ENCODE measurements at places on chromosomes 6 and 20. TPM values are rescaled to one million over a fixed set of nuclear protein-coding genes. Genes with fewer than 3 reads are reported as not detected.

DNA sequence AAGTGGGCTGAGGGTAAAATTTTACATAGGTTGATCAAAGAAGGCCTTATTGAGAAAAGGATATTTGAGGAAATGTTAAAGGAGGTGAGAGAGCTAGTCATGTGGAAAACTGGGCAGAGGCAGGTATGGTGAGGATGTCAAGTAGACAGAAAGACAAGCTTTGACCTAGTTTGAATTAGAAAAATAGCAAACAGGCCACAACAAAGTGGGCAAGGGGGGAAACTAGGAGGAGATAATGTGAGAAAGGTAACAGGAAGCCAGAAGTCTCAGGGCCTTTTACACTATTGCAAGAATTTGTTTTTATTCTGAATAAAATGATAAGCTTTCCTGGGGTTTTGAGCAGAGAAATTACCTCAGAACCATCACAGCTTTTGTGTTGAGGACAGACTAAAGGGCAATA is 115.7 kb downstream of the RWDD2A start:
- no peak for DNase-seq

GRCh38 chr6:16687045-16687444 is 74.2 kb downstream of the ATXN1 start:
- DNase-seq = no peak

GRCh38 chr6:11616200-11616611 is 78.7 kb downstream of the TMEM170B start:
- no peak for DNase-seq

- no peak for DNase-seq
Observed at GRCh38 chr6:125549202-125549884, 200.1 kb upstream of the HEY2 start.

GRCh38 chr6:159062564-159062945 is 17.8 kb upstream of the TAGAP start:
- peak; percentile 49 for DNase-seq

The NR2E1 gene
- not detected for total RNA-seq

GRCh38 chr6:158422629-158423238 is 110.5 kb downstream of the TULP4 start:
- DNase-seq = no peak

DNA sequence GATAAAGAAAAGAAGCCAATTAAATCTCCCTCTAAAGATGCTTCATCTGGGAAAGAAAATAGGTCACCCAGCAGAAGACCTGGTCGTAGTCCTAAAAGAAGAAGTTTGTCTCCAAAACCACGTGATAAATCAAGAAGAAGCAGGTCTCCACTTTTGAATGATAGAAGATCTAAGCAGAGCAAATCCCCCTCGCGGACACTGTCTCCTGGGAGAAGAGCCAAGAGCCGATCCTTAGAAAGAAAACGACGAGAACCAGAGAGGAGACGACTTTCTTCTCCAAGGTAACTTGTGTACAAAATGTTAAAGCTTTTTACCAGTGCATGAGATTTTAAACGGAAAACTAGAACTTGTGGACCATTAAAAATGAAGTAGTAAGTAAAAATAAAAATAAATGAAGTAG is 46.5 kb downstream of the FAM217A start:
- DNase-seq = no peak

The SLC13A3 gene
- total RNA-seq = not detected

GRCh38 chr6:17897681-17898080 is 89.8 kb downstream of the KIF13A start:
- DNase-seq = no peak

- DNase-seq = no peak
Observed at GRCh38 chr6:128271011-128271410, 249.4 kb downstream of the PTPRK start.
